ENCODE measurements at places on chromosomes 7 and 10.
A peak's percentile ranks its signal among the peaks of the same experiment; 100 is the strongest.

- DNase-seq, result no peak
Measured at GRCh38 chr7:111711426-111712065, 149.3 kb upstream of the IMMP2L start.

- no peak for DNase-seq
Measured at GRCh38 chr10:126851414-126852108, 53.7 kb upstream of the DOCK1 start.

DNA sequence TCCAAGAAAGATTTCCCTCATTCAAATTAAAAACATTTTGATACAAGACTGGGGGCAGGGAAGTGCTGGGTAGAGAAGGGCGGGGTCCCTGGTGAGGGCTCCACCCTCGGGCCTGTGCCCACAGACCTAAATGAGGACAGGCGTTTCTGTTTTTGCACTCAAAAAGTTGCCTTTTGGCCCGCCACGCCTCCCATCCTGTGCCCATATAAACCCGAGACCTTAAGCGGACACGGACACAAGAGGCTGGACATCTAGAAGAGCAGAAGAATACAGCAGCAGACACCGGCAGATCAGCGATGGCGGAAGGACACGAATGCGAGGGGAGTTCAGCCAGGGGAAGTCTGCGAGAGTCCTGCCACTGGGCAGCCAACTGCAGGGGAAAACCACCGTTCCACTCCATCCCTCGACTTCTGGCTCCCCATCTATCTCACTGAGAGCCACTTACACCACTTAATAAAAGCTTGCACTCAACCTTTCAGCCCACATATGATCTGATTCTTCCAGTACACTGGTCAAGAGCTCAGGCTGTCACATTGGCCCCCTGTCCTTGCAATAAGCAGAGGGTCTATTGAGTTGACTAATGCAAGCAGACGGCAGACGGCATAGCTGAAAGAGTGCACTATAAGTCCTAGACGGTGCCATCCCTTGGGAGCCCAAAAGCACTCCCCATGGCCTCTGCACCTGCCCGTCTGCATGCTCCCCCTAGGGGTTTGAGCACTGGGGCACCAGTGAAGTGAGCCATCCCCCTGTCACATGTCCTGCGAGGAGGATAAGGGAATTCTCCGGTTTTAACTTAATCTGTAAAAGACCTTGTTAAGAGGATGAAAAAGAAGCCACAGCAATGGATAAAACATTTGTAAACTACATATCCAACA lies 181.8 kb upstream of the PRSS1 start:
- no peak for DNase-seq

GRCh38 chr10:91597197-91597881 lies 35.5 kb downstream of the PPP1R3C start:
- peak; percentile 39 for DNase-seq

- DNase-seq, result no peak
Measured at GRCh38 chr10:125158275-125158600, 2.1 kb downstream of the CTBP2 start.

- DNase-seq, result peak; percentile 16
Measured at GRCh38 chr7:151313857-151314256, 27.8 kb upstream of the NUB1 start.

DNA sequence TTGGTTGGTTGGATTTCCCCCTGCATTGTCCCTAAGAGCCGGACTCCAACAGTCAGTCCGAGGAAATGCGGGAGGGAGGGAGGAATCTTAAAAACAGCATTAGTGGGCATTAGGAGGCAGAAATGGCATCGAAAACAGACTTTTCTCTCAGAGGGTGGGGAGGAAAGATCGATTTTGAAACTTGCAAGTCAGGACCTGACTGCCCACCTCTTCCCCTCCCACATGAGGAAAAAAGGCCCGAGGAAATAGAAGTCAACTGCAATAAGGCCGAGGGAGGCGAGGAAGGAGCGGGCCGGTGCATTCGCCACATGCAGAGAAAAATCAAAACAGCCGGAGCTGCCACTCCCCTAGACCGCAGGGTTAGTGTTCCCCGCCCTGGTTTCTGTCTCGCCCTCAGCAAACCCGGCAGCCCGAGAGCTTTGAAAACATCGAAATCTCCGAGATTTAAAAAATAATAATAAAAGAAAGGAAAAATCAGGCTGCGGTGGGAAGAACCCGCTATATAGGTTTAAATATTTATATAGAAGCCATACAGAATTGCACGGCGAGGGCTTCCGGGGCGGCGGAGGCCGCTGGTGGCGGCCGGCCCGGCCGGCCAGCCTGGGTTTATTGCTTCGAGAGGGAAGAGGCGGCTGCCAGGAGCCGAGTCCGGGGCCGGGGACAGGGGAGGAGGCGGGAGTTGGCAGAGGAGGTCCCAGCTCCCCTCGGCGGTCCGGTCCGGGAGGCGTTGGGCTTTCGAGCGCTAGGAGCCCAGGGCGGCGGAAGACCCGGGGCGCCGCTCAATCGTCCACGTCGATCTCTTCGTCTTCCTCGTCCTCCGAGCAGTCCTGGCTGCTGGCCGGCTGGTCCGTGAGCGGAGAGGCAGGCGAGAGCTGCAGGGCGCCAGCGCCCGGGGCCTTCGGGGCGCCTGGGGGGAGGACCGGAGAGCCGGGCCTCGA lies 2.5 kb downstream of the LBX1 start:
- no peak for DNase-seq

- no peak for DNase-seq
Measured at GRCh38 chr10:58913717-58914116, 262.7 kb upstream of the PHYHIPL start.

- no peak for DNase-seq
Measured at GRCh38 chr10:23742807-23743206, 303.9 kb downstream of the OTUD1 start.

DNA sequence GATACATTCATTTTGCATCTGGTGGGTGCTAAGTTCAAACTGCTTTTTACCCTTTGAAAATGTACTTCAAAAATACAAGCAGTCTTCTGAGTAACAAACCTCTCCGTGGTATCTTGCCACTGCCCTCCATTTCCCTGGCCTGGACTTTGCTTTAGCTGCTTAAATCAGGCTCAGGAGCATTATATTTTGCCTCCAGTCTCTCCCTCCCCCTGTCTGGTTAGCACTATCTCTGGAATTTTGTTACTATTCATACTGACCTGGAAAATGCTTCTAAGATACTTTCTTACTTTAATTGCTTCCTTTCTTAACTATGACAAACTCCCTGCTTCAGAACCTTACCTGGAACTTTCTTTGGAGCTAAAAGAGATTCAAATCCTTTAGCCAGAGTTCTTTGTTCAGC lies 369.8 kb downstream of the GFRA1 start:
- DNase-seq, result no peak

- no peak for DNase-seq
Measured at GRCh38 chr7:157775021-157775559, 438.3 kb downstream of the DNAJB6 start.

DNA sequence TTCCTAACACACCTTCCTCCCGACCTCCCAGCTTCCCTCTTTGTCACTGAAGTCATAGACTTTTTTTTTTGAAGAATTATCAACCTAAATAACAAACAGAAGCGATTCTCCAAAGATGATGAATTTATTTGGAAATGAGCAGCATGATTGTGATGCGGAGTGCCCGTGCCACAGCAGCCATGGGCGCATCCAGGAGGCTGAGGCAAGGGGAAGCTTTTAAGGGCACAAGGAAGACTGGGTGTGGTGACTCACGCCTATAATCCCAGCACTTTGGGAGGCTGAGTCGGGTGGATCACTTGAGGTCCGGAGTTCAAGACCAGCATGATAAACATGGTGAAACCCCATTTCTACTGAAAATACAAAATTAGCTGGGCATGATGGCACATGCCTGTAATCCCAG lies 16.2 kb upstream of the GIMAP8 start:
- DNase-seq, result no peak

- DNase-seq, result no peak
Measured at GRCh38 chr7:132131196-132131595, 445.1 kb downstream of the PLXNA4 start.

- DNase-seq, result peak; percentile 51
Measured at GRCh38 chr7:92034116-92034515, 93.5 kb downstream of the AKAP9 start.

DNA sequence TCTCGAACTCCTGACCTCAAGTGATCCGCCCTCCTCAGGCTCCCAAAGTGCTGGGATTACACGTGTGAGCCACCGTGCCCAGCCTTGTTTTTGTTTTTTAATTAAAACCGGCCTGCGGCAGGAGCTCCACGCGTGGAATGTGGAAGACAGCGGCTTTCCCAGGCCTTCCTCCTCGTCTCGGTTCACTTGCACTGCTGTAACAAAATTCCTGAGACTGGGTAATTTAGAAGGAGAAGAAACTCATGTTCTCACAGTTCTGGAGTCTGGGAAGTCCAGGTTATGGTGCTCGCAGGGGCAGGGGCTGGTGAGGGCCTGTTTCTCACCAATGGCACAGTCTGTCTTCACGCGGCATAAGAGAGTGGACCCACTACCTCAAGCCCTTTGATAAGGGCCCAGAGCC lies 14.4 kb upstream of the CRYGN start:
- no peak for DNase-seq

DNA sequence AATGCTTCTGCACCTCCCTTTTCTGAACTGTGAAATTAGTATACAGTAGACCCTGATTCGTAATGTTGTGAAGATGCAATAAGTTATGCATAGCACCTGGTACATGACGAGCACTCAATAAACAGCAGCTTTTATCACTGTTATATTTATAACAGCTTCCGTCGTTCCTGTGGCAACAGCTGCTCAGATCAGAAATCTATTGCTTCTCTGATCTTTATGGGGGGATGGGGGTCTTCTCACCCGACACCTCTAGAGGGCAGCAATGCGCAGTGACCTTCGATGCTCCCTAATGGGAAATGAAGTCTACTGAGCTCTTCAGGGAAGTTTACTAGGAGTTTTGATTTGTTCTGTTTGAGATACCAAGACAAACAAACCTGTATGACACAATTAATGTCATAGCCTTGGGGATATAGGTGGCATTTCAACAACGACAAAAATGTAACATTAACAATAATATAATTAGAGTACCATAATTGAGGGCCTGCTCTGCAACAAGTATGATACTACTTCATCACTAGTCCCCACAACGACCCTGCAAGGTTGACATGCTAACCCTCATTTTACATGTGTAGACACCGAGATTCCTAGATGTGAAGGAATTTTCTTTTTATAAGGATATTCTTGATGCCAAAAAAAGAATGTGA lies 289.6 kb downstream of the SFMBT2 start:
- DNase-seq, result peak; percentile 62

GRCh38 chr7:155518633-155519032 lies 27.7 kb downstream of the CNPY1 start:
- DNase-seq, result no peak

DNA sequence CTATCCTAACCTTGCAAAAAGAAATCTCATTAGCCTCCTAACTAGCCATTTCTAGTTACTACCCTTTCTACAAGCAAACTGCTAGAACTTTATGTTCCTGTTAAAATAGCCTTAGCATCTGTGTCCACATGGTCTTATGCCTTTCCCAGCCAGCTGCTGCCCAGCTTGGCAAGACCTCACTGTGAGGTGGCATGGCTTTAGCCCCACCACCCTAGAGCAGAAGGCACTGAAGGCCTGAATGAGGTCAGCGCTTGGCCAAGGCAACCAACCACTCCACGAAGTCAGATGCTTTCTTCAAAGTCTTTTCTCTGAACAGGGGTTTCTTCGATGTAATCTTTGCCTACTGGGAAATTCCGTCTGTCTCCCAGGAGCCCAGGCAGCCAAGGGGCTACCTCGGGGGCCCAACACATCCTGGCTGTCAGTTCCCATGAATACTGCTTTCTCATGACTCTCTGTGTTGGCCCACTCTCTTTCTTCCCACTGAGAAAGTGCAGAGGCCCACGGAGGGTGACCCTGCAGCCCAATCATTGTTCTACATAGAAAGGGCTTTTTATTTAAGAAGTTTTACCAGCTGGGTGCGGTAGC lies 41.6 kb downstream of the POLR3A start:
- no peak for DNase-seq

- DNase-seq, result no peak
Measured at GRCh38 chr10:99944860-99945259, 64.9 kb downstream of the DNMBP start.

GRCh38 chr7:1716263-1717094 lies 46.4 kb downstream of the ELFN1 start:
- peak; percentile 38 for DNase-seq

GRCh38 chr7:150665896-150666295 lies 19.6 kb upstream of the GIMAP2 start:
- no peak for DNase-seq

DNA sequence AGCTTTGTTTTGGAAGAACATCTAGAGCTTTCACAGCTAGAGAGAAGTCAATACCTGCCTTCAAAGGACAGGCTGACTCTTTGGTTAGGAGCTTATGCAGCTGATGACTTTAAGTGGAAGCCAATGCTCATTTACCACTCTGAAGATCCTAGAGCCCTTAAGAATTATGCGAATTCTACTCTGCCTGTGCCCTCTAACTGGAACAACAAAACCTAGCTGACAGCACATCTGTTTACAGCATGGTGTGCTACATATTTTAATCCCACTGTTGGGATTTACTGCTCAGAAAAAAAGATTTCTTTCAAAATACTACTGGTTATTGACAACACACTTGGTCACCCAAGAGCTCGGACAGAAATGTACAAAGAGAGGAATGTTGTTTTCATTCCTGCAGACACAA lies 57.3 kb downstream of the PALS2 start:
- no peak for DNase-seq

DNA sequence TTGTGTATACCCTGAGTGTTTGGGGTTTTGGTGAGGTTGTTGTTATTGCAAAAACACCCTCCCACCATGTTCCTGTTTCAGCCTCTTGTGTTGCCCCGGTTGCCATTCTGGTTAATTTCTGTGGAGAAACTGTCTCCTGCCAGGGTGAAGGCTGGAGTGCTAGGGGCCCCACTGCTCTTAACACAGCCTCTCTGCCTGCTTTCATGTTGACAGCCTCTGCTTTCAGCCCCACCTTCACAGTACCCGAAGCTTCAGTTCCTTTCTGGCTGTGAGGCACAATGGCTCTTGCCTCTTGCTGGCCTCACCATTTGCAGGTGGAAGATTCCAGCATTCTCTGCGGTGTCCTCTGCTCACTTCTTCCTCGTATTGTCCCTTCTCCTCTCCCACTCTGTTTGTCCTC lies 19.2 kb downstream of the SLC18A2 start:
- DNase-seq, result no peak

GRCh38 chr10:75121322-75121721 lies 9.9 kb downstream of the SAMD8 start:
- DNase-seq, result no peak

DNA sequence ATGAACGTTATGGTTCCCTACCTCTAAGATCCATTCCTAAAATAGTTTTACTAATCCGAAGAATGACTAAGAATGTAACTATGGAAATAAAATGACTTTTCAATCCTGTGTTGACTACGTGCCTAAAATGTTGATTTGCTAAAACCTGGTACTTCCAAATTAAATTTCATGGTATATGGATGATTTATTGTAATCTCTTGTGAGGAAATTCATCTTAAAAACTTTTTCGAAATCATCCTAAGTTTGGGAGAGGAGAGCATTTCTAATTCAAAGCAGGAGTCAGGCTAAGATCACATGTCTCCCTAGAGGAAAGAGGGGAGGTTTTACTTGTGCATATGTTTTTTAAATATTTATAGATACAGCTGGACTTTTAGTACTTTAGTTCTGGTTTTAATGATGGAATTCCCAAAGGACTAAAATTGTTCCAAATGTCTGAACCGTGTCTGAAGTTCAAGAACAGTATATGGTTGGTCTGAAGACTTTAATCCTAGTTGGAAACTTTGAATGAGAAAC lies 483.9 kb downstream of the AUTS2 start:
- DNase-seq, result no peak

GRCh38 chr7:98249106-98249505 lies 2.9 kb downstream of the TECPR1 start:
- DNase-seq, result no peak

- peak; percentile 7 for DNase-seq
Measured at GRCh38 chr10:10975647-10976046, 42.0 kb upstream of the CELF2 start.

Data from MCF 10A (cell line).